Stimulated activated CD8-positive, alpha-beta memory T cell treated with anti-CD3 and anti-CD28 coated beads, Interleukin-4, amount 100 ng/mL, for 1 hour (primary cell): ENCODE measurements at places on chromosomes 2 and 18.

DNA sequence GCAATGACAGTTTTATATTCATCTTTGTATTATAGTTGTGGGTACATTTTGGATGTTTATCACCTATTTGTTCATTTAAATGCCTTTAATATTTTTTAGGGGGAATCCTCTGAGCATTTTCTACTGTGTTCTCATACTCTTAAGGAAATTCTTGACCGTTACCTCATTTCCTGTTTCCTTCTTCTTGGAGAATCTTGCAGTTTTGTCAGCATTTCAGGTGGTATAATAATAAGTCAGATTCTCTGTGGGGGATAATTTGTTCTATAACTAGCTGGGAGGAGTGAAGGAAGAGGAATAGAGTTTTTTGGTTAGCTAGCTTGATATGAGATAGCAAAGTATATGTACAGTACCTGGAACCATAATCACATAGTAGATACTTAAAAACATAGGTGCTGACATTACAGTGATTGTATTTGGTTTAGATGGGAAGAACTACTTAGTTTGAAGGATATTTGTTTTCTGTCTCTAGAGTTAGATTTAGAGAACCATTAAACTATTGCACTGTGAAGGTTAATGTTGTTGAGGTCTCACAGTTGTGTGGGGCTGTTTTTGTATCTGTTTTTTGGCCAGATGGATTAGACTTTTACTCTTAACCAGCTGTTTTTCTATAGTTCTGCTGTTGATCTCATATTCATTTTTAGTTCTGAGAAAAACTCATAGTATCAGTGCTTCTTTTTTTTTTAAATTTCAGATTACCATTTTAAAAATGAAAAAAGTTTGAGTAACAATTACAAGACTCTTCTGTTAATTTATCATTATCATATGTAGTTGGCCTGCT lies 14.2 kb downstream of the MTX2 start:
- DNase-seq: no peak

DNA sequence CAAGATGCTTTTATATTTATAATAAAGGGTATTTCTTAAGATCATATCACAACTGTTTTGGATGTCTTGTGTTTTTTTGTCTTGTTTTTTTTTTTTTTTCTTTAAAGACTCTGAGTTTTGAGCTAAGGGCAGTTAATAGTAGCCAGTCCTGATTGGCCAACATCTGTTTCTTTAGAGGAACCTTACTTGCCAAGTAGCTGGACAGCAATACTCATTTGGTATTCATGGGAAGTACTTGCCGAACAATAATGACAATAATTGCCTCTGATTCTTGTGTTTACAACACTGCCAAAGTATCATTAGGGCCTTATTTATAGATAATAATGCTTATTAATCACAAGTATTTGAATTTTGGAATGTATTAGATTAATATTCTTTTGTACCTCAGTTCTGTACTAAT lies 17.1 kb upstream of the POU3F3 start:
- DNase-seq: no peak

DNA sequence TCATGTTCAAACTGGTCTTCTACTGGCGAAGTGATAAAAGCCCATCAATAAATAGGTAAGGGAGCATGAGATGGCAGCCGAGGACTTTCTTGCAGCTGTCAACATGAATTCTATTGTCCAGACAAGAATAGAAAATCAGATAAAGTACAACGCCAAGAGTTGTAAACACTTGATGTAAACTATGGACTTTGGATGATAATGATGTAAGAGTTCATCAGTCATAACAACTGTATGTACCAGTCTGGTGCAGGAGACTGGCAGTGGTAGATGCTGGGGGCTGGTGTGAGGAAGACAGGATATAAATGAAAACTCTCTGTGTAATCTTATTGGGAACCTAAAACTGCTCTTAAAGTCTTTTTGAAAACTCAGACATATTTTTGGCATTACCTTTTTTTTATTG lies 155.9 kb upstream of the RASGRP3 start:
- no peak for DNase-seq

DNA sequence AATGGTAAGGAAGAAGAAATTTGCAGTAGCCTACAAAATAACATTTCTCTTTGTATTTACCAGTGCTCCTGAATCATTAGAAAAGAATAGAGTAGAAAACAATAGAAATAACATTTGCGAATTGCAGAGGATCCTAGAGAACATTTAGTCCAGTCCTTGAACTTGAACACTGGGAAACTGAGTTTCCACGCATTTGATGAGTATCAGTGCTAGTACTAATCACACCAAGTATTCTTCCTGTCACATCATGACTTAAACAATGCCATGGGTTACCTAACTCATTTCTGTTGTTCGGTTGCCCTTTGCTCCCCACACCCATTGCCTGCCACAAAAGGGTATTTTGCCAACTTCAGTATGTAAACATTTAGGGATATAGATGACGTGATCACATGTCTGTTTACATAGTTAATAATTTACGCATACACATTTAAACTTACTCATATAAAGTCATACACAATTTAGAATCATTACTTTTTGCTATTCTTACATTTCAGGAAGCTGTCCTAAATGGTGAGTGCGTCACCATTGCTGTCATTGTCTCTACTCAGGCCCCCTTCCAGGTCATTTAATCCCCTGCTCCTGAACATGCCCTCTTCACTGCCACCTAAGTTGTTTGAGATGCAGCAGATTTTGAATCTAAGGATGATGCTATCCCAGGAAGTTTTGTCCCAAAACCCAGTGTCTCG lies 42.3 kb downstream of the CRIM1 start:
- no peak for DNase-seq

- no peak for DNase-seq
These were observed 78.5 kb downstream of the SPTBN1 start for GRCh38 chr2:54534625-54535024.

- DNase-seq: no peak
These were observed 34.1 kb downstream of the ARHGEF4 start for GRCh38 chr2:130870779-130871178.

DNA sequence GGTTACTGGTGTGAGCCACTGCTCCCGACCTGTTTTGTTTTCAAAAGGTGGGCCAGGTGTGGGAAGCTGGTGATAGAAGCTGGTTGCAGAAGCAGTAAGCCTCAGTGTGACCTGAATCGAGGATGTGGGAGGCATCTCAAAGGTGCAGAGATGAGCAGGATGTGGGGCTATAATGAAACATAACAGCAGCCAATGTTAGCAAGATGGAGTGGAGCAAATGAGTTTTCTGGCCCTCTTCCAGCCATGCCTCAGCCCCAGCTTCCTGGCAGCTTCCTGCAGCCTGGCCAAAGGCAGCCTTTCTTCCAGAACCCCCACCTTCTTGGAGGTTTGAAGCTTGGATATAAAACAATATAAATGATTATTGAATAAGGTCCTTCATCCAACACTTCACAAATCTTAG lies 184.8 kb downstream of the NCK2 start:
- DNase-seq: no peak

DNA sequence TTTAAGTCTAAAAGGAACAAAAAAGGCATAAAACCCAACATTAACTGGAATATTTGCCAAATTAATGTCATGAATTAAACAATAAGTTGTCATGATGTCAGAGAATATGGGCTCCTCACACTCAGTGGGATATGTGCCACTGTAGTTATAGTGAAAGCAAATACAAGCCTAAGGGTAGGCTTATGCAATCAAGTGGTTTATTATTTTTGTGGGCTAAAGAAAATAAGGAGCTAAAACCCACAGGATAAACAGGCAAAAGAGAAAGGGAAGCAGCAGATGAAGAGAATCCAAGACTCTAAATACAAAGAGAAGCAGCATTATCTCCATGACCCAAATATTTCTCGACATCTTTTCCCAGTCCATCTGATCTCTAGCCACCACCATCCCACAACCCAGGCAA lies 17.5 kb downstream of the YWHAQ start:
- DNase-seq: no peak
